ENCODE measurements at places on chromosomes 1 and 21.

DNA sequence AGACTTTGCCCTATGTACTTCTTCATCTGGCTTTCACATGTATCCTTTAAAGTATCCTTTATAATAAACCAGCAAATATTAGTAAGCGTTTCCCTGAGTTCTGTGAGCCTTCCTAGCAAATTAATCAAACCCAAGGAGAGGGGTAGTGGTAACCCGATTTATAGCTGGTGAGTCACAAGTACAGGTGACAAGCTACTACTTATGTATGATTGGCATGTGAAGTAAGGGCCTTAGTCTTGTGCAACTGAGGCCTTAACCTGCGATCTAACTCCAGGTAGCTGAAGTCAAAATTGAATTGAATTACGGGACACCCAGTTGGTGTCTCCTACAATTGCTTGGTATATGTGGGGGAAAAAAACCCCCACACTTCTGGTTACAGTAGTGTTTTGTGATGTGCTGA lies 26.0 kb downstream of the SLC16A1 start:
- no peak for DNase-seq

GRCh38 chr1:6788946-6789345 lies 3.7 kb downstream of the CAMTA1 start:
- no peak for DNase-seq

DNA sequence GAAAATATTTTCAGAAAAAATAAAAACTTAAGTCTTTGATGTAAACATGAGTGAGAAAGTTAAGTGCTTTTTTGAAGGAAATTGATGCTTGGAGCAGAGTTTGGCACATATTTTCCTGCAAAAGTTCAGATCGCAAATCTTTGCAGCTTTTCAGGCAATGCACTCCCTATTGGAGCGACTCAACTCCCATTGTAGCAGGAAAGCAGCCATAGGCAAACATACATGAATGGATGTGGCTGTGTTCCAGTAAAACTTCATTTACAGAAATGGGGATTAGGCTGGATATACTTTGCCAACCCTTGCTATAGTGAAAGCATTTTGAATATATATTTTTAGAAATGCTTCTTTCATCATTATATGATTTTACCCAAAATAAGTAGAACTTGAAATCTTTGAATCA lies 8.1 kb downstream of the AGL start:
- no peak for DNase-seq

GRCh38 chr1:101200513-101200912 lies 36.3 kb upstream of the S1PR1 start:
- no peak for DNase-seq

DNA sequence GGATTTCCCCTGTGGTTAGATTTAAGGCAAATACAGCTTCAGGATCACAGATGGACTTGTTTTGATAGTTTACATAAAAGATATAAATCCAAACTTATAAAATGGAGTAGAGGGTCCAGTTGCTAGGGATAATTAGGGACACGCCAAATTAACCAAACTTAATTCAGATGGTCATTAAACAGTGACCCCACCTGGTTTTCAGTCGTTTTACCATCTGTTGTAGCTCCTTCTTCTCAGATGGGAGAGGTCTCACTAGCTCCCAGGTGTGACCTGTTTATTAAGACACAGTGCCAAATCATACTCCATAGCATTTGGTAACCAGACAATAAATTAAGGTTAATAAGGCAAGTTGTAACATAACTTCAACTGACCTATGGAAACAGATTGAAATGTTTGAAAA lies 8.1 kb upstream of the GADD45A start:
- no peak for DNase-seq

DNA sequence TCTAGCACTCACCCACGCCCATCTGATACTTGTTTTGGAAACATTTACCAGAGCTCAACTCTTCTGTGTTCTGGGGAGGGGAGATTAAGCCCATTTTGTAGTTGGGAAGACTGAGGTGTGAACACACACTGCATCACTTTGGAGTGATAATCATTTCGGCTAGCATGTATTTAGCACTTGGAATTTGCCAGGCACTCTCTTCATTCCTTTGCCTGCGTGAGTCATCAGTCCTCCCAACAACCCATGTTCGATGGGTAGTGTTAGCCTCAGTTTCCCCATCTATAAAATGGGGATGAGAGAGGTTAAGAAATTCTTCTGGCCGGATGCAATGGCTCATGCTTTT lies 182.8 kb upstream of the TMEM51 start:
- DNase-seq, result no peak
